ENCODE measurements at places on chromosomes 4 and X. TPM values are rescaled to one million over a fixed set of nuclear protein-coding genes. Genes with fewer than 3 reads are reported as not detected.

DNA sequence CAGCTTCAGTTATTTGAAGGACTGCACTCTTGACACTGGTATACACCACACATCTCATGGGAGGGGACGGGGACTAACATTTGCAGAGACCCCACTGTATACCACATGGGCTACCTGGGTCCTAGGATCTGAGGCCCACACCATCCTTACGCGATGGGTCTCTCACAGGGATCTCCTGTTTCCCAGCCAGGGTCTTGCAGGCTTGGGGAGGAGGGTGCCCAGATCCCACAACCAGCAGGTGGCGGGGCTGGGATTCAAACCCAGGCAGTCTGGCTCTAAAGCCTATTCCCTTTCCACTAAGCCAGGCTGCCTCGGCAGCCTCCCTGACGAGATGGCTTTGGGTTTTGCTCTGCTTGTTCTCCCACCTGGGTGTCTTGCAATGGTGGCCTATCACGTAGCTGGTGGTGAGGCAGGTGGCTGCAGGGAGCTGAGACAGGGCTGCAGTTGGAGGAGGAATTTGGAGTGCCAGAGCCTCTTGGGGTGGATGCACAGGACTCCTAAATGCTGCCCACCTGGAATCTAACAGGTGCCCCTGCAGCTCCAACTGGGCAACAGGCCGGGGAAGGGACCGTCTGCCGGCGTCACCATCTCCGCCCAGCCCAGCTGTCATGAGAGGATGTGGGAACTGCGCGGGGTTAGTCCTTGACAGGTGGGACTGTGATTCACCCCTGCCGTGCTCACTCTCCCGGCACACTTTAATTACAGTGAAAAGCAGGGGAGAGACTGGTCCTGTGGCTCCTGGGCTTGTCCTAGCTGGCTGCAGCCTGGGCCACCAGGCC is 110.7 kb downstream of the PSAPL1 start:
- peak; percentile 44 for ATAC-seq

GLRA3 gene
- total RNA-seq, result 1.4 TPM

- ATAC-seq, result no peak
Observed at GRCh38 chr4:1310796-1311631, 21.3 kb downstream of the MAEA start.

GRCh38 chrX:109632906-109633504 is 8.0 kb upstream of the KCNE5 start:
- ATAC-seq, result no peak

GRCh38 chr4:8769645-8770517 is 101.8 kb downstream of the HMX1 start:
- ATAC-seq, result peak; percentile 27

Measured in motor neuron (in vitro differentiated cells).